ENCODE measurements at places on chromosomes 1 and 21.

DNA sequence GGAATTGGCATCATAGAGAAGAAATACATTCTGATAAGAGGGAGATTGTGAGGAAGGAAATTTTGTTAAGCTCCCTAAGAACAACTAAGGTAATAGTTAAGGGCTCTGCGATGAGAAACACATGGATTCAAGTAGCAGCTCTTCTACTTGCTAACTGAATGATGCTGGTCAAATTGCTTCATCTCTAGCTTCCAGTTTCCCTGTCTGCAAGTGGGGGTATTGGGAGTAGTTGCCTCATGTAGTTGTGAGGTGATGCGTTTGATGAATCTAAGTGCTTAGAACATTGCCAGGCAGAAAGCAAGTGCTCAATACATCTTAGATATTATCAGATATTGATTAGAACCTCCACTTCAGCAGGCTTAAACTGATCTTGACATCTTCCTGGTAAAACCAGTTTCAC, 84.8 kb downstream of the CD58 start:
- DNase-seq: no peak

DNA sequence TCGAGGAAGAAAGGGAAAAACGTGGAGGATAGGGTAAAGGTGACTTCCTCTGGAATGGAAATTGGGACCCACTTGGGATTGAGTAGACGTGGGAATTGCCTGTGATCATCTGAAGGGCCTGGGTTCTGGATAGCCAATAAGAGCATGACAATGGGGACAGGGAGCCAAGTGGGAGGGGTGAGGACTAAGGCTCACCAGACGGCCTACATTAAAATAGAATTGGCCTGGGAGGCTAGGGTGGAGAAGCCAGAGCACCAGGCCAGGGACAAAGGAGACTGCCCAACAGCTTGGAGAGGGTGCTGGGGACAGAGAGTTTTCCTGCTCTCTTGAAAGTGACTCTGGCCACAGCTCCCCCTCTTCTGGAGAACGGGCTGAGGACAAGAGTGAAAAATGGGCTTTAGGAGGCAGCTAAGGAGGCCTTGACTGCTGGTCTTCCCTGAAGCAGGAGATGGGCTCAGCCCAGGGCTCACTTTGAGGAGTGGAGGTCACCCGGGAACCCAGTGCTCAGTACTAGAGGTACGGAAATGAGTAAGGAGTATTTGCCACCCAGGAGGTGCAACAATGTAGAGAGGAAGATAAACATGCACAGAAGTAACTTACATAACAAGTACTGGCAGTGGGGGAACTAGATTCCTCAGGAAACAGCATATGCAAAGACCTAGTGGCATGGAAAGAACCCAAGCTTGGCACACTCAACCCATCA, 18.8 kb downstream of the INKA2 start:
- DNase-seq: no peak

DNA sequence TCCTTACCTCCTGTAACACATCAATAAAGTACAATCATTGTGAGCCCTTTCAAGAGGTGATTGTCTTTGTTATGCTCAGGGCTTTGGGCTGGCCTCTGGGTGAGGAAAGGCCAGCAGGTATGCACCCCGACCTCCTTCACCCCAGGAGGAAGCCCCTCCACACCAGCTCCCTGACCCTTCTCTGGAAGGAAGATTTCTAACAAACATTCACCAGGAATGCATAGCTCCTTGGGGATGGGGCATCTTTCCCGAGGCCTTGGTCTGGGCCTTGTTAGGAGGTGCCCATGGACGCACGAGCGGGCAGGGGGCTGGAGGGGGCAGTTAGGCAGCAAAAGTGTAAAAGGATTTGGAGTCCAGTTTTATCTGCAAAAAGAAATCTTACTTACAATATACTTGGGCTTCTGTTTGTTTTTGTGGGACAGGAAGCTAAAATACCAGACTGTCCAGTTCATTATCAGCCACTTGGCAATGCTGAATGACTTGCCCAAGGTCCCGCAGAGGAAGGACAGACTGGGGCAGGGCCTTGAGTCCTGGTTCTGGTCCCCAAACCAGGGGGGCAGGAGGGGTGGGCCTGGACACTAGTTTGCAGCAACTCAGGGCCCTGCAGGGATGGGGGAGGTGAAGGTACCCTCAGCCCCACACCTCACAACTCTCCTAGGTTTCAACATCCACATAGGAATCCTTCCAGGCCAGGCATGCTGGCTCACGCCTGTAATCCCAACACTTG, 10.1 kb downstream of the ZC3H12A start:
- no peak for DNase-seq

- peak; percentile 82 for DNase-seq
Measured at GRCh38 chr1:156655151-156655903, 13.4 kb downstream of the BCAN start.

GRCh38 chr1:160901768-160902167, 16.8 kb upstream of the ITLN1 start:
- DNase-seq: no peak

DNA sequence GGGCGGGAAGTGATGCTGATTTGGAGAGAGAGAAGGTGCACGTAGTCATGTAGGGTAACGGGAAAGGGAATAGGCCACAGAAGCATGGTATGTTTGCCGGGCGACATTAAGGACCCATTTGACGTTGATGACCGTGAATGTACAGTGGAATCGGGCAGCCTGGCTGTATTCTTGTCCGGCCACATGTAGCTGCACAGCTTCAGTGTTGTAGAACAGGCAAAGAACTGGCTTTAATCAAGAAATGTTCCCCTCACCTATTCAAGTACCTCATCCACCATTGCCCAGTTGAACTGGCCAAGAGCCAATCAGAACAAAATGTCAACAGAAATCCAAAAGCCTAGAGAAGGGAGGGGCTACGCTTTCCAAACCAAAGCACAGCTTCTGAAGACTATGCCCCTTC, 104.8 kb downstream of the DHRS3 start:
- DNase-seq: no peak

Data from WERI-Rb-1 (cell line).